ENCODE measurements at places on chromosomes 5 and 9.

DNA sequence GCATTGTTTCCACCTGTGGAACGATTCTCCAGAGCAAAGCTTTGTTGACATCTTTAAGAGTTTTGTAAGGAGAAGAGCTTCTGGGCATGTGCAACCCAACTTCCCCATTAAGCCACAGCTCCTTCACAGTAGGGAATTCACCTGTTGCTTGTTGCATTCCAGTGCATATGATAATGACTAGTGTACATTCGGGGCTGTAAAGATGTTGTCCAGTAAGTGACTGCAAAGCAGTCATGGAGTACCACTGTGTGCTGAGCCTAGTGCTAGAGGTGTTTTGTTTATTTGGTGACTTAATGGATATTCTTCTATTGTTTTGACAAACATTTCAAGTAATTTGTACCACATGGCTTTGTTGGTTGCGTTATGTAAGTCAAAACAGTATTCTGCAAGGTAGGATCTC lies 12.8 kb downstream of the UGCG start:
- peak; percentile 28 for DNase-seq

- DNase-seq, result no peak
Observed at GRCh38 chr5:38695021-38695958, 138.8 kb upstream of the LIFR start.

- DNase-seq, result no peak
Observed at GRCh38 chr9:11726659-11727058, 966.5 kb upstream of the TYRP1 start.

- DNase-seq, result no peak
Observed at GRCh38 chr9:132241483-132241839, 79.6 kb downstream of the NTNG2 start.

DNA sequence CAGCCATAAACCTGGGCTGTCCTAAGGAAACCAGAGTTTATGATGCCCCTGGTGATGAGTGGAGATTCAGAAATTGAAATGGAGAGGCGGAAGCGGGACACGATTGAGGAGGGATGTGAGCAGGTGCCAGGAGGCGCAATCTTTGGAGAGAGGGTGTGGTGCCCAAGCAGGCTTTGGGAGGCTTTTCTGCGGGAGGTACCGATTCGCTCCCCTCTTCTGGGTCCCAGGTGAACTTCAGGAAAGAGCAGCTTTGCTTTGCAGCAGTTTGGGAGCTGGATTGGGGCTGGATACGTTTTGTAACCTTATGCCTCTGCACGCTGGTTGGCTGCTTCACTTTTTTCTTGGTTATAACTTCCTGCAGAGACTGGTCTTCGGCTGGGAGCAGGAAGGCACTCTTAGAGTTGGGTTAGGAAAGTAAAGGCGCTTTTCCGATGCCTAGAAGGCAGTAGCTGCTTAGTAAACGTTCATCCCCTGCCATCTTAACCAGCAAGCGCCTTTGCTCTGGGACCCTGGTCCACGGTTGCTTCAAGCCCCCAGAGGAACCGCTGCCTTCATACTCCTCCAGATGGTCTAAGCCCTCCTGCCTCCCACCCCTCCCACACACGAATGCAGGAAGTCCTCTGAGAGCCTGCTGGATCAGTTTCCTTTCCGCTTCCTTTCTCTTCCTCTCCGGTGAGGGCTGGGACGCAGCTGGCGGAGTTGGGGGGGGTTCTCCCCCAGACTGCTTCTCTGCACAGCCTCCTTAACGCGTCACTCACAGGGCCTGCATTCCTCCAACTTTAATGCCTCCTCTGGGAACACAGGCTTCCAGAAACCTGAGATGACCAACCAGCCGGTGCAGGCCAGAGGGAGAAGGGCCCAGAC lies 15.2 kb upstream of the NEK6 start:
- DNase-seq, result peak; percentile 67

GRCh38 chr5:86500947-86501346 lies 116.8 kb upstream of the COX7C start:
- peak; percentile 1 for DNase-seq

DNA sequence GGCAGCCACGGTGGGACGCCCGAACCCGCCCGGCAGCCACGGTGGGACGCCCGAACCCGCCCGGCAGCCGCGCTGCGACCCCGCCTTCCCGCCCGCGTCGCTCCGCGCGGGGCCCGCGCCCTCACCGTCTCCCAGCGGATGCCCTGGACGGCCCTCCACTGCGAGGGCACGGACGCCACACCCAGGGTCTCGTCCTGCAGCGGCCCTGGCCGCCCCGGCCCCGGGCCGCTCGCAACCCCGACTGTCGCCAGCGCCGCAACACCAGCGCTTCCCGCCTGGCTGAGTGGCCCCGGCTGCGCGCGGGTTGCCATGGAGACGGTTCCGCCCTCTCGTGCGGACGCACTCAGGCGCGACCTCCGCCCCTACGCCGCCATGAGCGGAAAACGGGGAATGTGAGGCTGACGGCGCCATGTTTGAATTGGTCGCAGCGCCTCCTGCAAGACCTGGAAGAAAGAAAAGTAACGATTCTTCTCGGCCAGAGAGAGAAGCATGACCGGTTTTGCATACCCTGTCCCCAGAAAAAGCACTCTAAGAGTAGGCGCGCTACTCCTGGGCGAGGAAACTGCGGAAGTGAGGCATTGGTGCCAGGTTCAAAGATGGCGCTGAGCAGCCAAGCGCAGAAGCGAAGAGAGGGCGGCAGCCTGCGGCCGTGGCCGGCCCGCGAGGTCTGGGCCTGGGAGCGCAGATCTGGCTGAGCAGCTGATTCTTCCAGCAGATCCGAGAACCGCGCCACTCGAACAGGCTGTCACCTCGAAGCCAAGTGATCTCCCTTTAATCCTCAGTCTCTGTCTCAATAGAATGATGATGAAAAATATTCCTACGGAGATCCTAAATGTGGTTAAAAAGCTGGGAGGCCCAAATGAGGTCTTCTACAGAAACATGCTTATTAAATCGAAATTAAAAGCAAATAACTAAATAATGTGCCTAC lies at the start of gene DYNC2I2:
Gene DYNC2I2 (minus strand): TSS at position 432 of the 928 bp plus-strand sequence. CDS start 121 bp downstream, at position 311.
- peak; percentile 96 for DNase-seq

GRCh38 chr9:120616966-120617935 lies 37.3 kb upstream of the CDK5RAP2 start:
- DNase-seq, result peak; percentile 27

DNA sequence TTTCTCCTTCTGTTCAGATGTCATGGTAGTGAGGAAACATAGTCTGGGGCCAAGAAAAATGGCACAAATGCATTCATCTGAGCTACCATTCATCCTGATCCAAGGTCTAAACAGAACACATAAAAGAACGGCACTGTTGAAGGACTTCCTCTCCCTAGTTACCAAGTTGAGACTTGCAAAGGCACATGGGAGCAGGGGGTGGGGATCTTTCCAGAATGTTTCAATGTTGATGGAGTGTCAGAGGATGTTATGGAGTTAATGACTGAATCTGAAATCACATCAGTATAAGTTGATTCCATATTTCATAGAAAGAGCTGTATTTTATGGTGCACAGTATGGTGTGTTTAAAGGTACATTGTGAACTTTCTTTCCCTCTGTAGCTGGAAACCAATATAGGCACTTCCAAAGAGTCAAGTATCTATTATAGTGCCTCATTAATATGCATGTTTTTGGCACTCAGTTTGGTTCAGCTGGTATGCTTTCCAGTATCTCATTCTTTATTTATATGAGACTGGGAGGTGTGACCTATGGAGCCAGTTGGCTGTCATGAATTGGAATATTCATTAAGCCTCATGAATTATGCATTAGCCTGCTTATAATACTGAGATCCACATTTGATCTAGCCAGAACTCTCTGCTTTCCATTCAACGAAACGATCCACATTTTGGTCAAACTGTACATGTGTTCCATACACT lies 603.0 kb downstream of the NR2F1-AS1 start:
- no peak for DNase-seq

- no peak for DNase-seq
Observed at GRCh38 chr9:87639949-87640348, 86.0 kb upstream of the CTSL start.

- DNase-seq, result peak; percentile 95
Observed at GRCh38 chr9:128098297-128099230, 29.0 kb downstream of the PTGES2 start.

DNA sequence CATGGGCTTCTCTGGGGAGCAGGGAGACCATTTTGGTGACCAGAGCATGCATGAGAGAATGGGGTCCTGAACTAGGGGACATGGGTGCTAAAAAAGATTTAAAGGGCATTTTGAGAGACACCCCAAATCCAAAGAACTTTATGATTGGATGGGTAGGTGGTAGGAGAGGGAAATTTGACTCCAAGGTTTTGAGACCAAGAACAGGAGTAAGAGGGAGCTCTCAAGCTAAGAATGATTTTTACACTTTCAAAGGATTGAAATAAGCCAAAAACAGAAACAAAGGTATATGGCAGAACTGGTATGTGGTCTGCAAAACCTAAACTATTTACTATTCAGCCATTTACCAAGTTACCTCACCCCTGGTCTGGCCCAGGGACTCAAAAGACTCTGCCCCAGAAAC lies 318.2 kb upstream of the CLINT1 start:
- DNase-seq, result no peak

GRCh38 chr5:168734620-168735300 lies 155.6 kb upstream of the PANK3 start:
- no peak for DNase-seq

DNA sequence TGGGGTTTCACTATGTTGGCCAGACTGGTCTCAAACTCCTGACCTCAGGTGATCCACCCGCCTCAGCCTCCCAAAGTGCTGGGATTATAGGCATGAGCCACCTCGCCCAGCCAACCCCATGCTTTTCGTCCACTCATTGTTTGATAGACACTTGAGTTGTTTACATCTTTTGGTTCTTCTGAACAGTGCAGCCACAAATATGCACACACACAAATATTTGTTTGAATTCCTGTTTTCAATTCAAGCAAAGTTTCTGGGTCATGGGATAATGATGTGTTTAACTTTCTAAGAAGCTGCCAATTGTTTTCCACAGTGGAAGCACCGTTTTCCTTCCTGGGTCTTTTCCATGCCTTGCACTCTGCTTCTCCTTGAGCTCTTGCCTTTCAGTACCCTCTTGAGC lies 6.8 kb upstream of the PAEP start:
- no peak for DNase-seq

- DNase-seq, result no peak
Observed at GRCh38 chr5:10637944-10638343, 74.1 kb downstream of the ANKRD33B start.

DNA sequence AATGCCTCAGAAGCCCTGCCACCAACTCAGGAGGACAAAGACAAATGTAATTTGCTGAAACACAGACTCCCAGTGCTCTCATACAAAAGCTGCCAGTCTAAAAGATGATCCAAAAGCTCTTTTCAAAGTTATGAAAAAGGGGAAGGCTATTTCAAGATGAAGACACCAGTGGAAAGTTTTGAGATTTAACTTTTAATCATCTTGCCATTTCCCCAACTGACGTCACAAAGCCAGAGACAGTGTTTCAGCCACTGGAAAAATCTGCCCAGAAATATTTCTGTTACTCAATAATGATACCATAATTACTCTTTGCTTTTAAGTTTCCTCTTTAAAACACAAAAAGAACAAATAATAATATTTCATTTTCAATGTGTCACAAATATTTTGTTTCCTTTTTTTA lies 20.9 kb downstream of the ENG start:
- no peak for DNase-seq

- DNase-seq, result no peak
Observed at GRCh38 chr5:137113939-137114338, 385.2 kb downstream of the SPOCK1 start.

DNA sequence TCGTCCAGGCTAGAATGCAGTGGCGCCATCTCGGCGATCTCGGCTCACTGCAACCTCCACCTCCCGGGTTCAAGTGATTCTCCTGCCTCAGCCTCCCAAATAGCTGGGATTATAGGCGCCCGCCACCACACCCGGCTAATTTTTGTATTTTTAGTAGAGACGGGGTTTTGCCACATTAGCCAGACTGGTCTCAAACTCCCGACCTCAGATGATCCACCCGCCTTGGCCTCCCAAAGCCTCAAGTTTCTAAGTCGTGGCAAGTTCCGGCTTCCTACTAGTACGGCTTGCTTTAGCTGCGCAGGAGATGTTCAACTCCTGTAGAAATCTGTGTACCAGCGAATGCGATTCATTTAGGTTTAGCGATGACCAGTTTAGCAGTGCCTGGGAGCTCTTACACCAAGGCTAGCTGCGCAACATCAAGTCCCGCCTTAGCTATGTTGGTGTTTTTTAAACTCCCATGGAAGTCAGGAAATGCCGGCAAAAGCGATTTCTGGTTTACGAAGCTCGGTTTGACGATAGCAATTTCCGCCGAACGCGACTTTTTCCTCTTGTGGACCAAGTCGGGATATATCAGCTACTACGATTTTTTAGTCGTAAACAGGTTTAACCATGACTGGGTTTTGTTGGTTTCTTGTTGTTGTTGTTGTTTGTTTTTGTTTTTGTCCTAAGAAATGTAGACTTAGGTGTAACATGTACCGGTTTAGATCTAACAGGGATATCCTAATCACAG lies 46.4 kb downstream of the ANXA2R start:
- peak; percentile 90 for DNase-seq

- no peak for DNase-seq
Observed at GRCh38 chr5:157233515-157233914, 32.4 kb upstream of the CYFIP2 start.

GRCh38 chr5:181031716-181032115 lies 8.3 kb upstream of the BTNL9 start:
- no peak for DNase-seq

- DNase-seq, result no peak
Observed at GRCh38 chr9:126886034-126886822, 25.8 kb downstream of the ZBTB34 start.

DNA sequence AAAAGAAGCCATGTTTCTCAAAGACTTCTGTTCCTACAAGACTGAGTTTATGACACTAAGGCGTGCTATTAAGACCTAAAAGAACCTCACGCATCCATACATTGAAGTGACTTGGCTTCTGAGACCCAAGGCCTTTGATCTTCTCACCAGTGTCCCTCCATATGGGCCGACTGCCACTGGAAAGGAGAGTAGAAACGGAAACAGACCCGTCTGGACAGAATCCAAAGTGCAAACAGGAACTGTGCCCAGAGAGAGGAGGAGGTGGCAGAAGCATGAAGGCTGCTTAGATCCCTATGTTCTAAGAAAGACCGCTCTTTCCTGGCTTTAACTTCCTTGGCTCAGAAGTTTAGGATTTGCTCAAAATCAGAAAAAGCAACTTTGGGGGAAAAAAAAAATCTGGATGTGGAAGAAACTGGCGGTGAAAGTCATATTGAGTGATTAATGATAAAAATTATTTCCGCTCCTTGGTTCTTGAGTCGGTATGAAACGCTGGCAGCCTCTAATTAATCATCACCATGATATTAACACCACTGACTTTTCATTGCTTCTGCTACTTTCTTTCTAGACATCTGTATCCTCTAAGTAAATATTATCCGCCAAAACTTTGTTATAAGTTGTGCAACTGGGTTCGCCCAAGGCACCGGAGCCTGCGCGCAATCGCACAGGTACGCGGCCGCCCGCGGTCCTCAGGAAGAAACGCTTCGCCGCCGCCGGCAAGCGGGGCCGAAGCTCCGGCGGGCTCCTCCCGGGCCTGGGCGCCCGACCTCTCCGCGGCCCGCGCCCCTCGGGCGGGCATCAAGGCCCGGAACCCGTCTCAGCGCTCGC lies 726 bp downstream of the DAP start:
- DNase-seq, result peak; percentile 69

- DNase-seq, result peak; percentile 66
Observed at GRCh38 chr5:111278858-111279504, 54.8 kb downstream of the CAMK4 start.
